ENCODE measurements at places on chromosomes 7 and 10. TPM values are rescaled to one million over a fixed set of nuclear protein-coding genes. Genes with fewer than 3 reads are reported as not detected.

ZSCAN25 gene
- 14.2 TPM for total RNA-seq

SGPL1 gene
- 43.7 TPM for total RNA-seq

CALML5 gene
- not detected for total RNA-seq

MXI1 gene
- total RNA-seq, result 58.6 TPM

All from melanocyte of skin (primary cell).